ENCODE measurements at places on chromosomes 3 and 15.

- DNase-seq, result no peak
Measured at GRCh38 chr15:51199541-51199940, 104.8 kb upstream of the TNFAIP8L3 start.

GRCh38 chr3:12901623-12902045, 60.3 kb upstream of the RPL32 start:
- DNase-seq, result no peak

- no peak for DNase-seq
Measured at GRCh38 chr3:33467786-33468185, 27.6 kb upstream of the UBP1 start.

DNA sequence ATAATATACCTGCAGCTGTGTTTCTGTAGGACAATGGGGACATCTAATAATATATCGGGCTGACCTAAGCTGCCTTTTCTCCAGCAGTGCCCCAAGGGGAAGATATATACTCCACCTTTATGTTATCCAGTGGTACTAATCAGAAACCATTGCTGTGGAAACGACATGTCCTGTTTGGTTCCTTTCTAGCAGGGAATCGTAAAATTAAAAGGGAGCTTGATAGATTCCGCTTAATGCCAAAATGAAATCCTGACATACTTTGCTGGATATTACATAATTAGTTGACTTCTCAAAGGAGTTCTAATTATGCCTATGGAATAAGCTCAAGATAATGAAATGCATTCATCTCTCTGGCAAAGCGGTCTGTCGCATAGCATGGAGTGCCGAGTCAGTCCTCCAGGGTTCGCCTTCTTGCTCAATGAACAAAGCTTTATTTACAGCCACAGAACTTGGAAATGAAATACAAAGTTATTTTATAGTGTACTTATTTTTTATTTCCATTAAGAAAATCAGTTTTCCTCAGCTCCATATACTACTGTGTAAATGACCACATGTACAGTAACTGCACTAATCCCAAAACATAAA, 262.8 kb downstream of the LRTM1 start:
- DNase-seq, result no peak

DNA sequence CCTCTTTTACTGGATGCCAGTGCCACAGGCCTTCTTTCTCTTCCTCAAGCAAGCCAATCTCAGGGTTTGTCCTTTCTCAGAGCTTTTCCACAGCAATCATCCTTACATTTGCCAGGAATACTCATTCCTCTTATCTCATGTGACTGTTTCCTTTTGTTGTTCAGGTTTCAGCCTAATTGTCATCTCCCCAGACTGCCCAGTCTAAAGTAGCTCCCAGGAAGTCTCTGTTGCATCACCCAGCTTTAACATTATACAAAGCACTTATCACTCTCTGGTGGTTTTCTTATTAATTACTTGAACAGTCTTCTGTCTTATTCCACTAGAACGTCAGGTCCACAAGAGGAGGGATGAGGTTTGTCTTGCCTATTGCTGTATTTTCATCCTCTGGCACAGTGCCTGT, 65.8 kb downstream of the CADPS start:
- DNase-seq, result no peak

GRCh38 chr3:123803521-123803920, 80.6 kb downstream of the MYLK start:
- no peak for DNase-seq

DNA sequence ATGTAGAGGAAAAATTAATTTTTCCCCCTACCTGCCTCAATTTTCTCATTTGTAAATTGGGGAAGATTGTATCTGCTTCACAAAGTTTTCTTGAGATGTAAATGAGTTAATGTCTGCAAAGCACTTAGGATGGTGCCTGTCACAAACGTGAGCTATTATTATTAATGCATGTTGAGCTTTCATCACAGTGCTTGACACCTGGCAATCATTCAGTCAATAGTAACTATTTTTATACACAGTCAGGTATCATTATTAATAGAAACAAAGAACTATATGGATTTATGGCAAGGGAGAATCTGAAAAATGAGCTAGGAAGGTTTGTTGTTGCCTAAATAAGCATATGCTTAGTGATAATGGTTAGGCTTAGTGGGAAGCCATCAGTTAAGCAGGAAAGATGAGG, 238.2 kb upstream of the GRM7 start:
- no peak for DNase-seq

DNA sequence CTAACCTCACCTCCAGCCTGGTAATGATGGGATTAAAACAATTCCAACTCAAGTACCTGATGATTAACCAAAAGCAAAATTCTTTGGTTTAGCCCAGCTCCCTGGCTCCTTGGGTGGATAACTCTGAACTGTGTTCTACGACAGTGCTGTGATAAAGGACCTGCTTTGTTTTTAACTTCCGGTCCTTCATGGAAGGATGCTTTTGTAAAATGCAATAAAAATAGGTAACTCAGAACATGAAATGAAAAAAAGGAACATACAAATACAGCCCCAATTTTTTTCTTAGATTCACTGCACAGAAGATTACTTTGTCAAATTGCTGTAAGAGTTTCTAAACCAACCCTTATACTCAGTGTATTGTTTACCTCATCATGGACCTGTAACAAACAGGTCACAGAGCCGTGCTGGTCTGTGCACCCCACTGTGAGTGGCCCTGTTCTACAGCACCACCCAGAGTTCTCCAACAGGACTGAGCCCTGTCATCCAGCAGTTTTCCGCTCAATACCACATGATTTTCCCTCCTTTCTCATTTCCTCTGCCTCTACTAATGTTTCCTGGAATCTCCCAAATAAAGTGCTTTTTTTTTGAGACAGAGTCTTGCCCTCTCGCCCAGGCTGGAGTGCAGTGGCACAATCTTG, 4.9 kb upstream of the PCYT1A start:
- no peak for DNase-seq

- DNase-seq, result peak; percentile 61
Measured at GRCh38 chr15:60396958-60397771, 621 bp downstream of the ANXA2 start.

DNA sequence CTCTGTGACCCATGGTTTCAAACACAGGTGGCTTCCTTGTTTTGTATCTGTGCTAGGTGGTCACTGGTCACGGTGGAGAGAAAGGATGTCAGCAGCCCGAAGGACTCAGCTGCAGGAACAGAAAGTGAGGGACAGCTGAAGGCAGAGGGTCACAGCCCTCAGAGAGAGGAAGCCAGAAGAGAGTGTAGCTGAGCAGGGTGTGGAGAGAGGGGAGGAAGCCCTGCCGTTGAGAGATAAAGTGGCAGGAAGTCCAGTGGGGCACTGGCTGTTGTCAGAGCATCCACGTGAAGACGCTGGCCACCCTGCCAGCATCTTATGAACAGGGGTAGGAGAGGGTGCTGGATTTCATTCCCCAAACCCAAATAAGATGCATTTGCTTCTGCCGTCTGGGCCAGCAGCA, 36.9 kb downstream of the LIMD1 start:
- no peak for DNase-seq

All from activated CD4-positive, alpha-beta T cell treated with anti-CD3 and anti-CD28 coated beads, Interleukin-2, amount 50 U/mL, for 48 hours (primary cell).